ENCODE measurements at places on chromosomes 11 and 22.

GRCh38 chr11:72160319-72160718 is 24.8 kb downstream of the FOLR3 start:
- DNase-seq, result no peak

- DNase-seq, result no peak
Observed at GRCh38 chr22:47808886-47809620, 1046.6 kb downstream of the TBC1D22A start.

DNA sequence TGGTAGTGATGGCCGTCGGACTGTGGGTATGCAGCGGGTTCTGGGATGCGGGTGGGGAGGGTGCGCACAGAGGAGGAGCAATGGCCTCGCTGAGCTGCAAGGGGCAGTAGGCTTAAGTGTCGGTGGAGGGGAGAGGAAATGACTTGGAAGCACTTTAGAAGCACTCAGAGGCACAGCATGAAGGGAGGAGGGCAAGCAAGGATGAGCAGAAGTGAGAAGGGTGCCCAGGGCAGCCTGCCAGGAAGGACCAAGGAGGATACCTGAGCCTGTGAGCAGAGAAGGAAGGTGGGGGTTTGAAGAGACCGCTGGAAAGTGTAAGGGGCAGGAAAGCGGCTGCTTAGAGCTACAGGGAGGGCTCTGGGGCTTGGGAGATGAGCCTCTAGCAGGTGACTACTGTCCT is 330 bp downstream of the SLC5A1 start:
- no peak for DNase-seq

GRCh38 chr11:126336138-126336541 is 19.3 kb upstream of the ST3GAL4 start:
- no peak for DNase-seq

GRCh38 chr11:121132211-121132976 is 31.4 kb downstream of the TECTA start:
- DNase-seq, result no peak

DNA sequence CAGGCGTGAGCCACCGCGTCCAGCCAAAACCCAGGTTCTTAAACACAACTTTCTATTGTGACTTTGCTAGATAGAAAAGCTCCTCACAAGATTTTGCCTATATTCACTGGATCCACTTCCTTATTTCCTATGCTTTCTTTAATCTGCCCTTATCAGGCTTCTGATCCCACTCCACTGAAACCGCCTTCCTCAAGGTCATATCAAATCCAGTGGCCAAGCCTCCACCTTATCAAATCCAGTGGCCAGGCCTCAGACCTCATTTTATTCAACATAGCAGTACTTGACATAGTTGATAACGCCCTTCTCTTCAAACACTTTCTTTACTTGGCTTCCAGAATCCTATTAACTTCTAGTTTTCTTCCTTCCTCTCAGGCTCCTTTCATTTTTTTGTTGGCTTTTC is 29.5 kb downstream of the DIXDC1 start:
- DNase-seq, result no peak

DNA sequence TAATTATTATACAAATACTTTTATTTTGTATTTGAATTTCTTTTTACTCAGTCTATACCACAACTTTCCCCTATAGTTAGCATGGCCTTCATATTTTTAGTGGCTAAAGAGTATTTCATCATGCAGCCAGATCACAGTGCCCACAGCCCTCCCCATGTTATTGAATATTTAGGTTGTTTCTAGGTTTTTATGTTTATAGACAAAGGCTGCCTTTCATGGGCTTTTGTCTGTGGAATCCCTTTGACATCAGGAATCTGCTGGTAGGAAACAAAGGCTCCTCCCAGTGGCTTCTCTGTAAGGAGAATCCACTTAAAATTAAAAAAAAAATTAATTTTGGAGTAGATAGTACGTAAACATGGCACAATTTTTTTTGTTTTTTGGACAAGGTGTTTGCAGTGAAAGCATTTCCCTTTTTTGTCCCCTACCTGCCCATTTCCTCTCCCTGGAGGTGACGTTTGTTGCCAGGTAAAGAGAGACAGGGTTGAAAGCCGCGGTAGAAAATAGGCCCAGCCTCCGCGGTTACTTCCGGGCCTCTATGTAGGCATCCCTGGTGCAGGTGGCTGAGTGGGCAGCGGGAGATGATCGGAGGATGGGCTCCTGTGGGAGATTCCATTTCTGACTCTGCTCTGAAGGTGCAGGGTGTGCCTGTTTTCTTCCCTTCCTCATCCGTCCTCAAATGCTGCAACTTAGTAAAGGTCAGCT is 82.2 kb upstream of the OR4B1 start:
- no peak for DNase-seq

DNA sequence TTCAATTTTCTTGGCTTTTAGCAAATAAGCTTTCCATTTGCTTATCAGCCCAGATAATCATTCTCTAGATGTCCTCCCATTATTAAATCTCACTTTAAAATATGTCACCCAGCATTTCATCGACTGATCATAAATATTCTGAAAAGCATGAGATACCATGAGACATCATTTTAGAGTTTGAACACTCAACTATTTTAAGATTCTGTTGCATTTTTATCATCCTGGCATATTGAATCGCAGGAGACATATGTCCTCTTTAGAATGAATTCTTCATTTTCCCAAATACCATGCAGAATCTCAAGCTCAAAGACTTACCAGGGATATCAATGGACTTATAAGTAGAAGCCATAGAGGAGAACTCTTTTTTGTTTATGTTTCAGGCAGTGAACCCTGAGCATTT is at the start of gene OR52A5:
OR52A5 (minus strand) TSS at position 361 of the 400 bp plus-strand sequence. CDS start 5,714 bp downstream, outside the sequence.
- no peak for DNase-seq

- DNase-seq, result no peak
Observed at GRCh38 chr11:131991606-131992005, 621.2 kb downstream of the NTM start.

GRCh38 chr11:12148882-12149281 is 38.5 kb downstream of the MICAL2 start:
- DNase-seq, result no peak

DNA sequence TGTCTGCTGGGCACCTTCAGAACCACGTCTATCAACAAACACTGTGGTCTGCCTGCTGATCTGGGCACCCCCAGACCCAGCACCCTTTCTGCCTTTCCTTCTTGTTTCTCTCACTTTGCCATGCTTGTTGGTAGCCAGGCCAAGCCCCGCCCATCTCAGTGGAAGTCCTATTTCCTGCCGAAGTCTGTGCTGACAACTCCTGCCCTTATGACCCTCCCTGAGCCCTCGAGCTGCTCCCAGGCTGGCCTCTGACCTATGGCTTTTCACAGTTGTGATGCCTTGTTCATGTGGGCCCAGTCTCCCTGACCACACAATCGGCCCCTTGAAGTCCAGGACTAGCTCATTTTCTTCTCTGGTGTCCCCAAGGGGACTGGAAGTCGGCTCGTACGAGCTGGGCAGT is 132.1 kb downstream of the DSCAML1 start:
- no peak for DNase-seq

DNA sequence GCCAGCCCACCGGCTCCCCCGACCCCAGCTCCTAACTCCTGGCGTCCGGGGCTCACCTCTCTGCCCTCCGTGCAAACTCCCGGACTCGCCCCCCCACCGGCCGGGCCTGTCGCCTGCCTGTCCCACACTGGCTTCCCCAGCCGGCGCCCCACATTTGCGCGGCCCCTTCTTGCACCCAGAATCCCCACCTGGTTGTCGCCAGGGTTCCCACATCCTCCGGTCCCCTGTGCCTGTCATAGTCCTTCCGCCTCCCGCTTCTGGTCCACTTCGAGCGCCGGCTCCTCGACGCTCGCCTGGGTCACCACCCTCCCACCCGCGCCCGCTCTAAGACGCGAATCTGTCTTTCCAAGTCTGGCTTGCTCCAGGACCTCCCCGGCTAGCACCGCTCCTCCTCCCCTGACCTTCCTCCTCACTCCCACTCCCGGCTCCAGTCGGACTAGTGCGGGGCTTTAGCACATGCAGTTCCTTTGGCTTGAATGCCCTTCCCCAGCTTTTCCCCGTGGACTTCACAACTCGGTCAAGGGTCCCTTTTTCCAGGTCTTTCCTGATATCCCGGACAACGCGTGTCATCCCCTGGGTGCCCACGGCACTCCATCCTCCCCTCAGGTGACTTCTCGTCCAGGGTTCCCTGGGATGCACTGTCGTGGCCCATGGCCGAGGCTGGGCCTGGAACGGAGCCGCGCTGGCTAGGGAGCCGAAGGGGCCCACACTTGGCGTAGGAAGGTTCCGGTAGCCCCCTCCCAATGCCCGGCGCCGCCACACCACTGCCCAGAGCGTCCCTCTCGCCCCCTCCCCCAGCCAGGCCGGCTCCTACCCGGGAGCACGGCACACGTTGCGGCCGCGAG is 635 bp downstream of the SCARF2 start:
- peak; percentile 34 for DNase-seq

- DNase-seq, result peak; percentile 57
Observed at GRCh38 chr22:37566329-37566837, 6.1 kb downstream of the CDC42EP1 start.

DNA sequence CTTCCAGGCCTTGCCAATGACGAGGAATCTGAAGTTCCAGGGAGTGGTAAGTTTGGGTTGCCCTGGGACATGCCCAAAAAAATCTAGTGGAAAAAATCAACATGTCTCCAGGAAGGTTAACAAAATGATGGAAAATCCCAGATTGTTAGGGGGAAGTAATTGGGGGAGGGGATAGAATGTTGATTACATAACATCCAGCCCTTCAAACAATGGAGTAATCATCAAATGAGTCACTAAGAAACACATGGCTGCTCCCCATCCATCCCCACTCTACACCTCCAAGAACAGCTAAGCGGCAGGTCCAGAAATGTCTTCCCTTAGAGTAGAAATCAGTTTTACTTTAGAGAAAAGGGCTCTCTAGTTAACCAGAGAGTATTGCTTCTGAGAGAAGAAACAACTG is 94.9 kb downstream of the ETS1 start:
- DNase-seq, result no peak

DNA sequence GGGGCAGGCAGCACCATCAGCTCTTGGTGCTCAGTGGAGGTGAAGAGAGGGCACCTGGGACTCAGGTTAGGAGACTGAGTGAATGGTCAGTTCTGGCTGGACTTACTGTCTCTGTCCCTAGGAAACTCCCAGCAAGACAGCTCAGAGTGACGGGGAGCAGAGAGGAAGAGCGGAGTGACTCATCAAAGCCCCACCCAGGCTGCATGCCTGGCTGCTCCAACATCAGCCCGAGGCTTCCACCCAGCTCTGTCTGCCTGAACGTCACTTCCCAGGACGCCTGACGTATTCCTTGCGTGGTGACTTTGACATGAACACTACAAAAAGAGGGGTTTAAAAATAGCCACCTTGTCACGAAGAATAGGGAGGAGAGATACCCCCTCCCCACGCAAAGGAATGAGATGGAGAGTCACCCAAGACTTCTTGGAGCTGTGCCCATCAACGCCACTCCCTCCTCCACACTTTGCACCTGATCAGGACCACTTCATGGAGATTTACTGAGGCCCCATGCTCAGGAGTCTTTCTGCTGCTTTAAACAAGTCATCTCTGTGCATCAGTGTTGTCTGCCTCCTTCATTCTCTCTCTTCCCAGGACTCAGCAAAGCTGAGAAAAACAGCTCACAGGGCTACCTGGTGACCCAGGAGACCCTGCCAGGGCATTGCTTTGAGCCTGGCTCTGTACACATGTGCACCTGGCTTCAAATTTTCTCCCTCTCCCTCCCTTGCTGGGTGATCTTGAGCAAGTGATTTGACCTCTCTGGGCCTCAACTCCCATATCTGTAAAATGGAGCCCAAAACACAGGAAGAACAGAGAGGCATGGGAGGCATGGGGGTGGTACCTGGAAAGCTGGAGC is 83.1 kb downstream of the MN1 start:
- DNase-seq, result no peak

- DNase-seq, result no peak
Observed at GRCh38 chr22:46049726-46050450, 72.9 kb upstream of the WNT7B start.

DNA sequence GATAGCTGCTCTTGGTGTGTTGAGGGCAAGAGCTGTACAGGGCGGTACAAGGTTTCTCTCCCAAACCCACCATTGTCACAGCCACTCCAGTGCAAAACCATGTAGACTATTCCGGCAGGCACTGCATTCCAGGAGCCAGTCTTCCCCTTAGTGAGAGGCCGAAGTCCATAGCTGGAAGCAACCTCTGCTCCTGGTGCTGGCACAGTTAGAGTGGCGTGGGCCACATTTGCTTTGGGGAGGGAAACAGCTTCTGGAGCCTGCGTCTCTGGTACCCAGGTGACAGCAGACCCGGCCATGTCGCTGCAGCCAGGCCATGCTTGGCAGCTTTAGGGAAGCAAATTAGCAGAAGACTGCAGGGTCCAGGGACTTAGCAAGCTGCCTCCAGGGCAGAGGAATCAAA is 788.0 kb downstream of the BRD1 start:
- no peak for DNase-seq

GRCh38 chr11:47109051-47109726 is 67.5 kb downstream of the ARFGAP2 start:
- no peak for DNase-seq

DNA sequence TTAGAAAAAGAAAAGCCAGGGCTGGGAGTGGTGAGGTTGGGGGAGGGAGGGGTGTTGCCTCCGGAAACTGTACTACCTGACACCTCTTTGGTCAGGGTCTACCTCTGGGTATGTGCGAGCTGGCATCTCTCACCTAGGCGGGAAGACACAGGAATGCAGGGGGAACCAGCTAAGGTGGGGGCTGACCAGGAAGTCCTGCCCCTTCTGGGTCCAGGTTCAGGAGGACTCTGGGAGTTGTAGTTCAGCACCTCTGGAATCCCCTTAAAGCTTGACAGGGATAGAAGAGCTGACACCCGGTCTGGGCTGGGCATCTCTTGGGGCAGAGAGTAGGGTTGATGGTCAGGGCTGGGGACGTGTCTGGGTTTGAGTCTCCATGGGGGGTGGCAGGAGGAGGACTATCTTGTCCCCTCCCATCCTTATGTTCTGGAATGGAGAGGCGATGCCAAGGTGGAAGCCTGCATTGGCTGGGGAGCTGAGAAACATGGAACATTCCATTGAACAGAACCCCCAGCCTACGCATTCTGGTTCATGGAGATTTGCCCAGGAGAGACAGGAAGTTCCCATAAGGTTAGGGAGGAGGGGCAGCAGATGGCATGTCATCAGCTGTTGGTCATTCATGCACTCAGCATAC is 2.1 kb upstream of the KIAA1671 start:
- DNase-seq, result no peak

GRCh38 chr11:64560139-64560771 is 30.8 kb upstream of the SLC22A12 start:
- DNase-seq, result no peak

GRCh38 chr11:128580612-128581011 is 6.7 kb downstream of the ETS1 start:
- DNase-seq, result no peak

DNA sequence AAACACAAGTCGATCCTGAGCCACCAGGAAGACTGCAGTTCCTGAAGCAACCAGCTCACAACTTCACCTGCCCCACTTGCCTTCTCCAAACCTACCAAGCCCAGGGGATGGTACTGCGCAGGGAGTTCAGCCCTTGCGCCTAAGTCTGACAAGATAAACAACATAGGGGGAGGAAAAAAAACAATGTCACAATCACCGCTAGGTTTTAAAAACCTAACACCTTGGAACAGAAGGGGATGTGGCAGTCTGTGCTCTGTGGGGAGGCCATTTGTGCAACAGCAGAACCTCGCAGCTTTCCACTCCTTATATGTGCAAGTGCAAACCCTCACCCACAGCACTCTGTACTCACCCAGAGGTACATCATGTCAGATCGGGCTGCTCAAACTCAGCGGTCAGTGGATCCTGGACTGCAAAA is 134.2 kb downstream of the RBFOX2 start:
- no peak for DNase-seq

- no peak for DNase-seq
Observed at GRCh38 chr11:845872-846495, 3.3 kb downstream of the TSPAN4 start.

Data from CD4-positive, alpha-beta T cell treated with Interleukin-17A for 4 hours (primary cell).